Small intestine (tissue), 16 donors: ENCODE measurements at places on chromosomes 6 and 20.

DNA sequence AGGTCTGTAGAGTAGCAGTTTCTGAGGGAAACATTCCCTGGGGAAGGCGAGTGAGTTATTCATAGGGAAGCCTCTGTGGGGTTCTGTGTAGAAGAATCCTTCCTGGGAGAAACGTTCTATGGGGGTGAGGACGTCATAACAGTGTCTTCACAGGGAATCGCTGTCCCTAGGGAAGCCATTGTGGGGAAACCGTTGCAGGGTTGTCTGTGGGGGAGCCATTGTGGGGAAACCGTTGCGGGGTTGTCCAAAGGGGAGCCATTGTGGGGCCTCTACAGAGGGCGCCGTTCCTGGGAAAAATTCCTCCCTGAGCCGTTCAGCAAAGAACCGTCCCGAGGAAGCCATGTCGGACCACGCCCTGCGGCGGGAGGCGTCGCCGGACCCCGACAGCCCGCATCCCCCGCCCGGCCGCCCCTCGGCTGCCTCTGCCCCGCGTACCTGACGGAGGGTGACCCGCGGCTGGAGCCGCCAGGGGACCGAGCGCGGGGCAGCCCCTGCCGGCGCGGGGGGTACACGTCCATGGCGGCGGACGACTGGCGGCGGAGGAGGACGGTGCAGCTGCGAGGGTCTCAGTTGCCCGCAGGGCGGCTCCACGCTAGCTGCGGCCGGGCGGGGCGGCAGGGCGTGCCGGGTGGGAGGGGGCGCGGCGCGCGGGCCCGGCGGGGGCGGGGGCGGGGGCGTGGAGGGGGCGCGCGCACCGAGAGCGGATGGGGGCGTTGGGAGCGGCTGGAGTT is at the start of gene DNAAF9:
Gene DNAAF9 (minus strand): TSS at position 630 of the 731 bp plus-strand sequence. CDS start 112 bp downstream, at position 518.
- peak within 1 kb of the TSS; percentile 71 for H3K4me3 ChIP-seq
- H3K27ac ChIP-seq, result peak within 1 kb of the TSS; percentile 91

- no peak overlapping the region for H3K4me3 ChIP-seq
- no peak overlapping the region for H3K27ac ChIP-seq
- H3K36me3 ChIP-seq, result no peaks in the 10 kb centered on the region
- DNase-seq, result no peak
- H3K27me3 ChIP-seq, result no peaks in the 10 kb centered on the region
- H3K4me1 ChIP-seq, result no peaks in the 10 kb centered on the region
These were observed 34.2 kb upstream of the KAT14 start for GRCh38 chr20:18103497-18103896.

GRCh38 chr20:53804920-53805894 is 211.6 kb upstream of the ZNF217 start:
- H3K4me1 ChIP-seq, result peaks cover 1% of the 10 kb centered on the region
- no peak overlapping the region for H3K27ac ChIP-seq
- no peak for DNase-seq
- no peaks in the 10 kb centered on the region for H3K36me3 ChIP-seq

GRCh38 chr6:14031516-14031915 is 86.1 kb upstream of the CD83 start:
- no peak for DNase-seq
- H3K27ac ChIP-seq, result no peak overlapping the region
- no peaks in the 10 kb centered on the region for H3K36me3 ChIP-seq
- peaks cover 8% of the 10 kb centered on the region for H3K27me3 ChIP-seq
- no peak overlapping the region for H3K4me3 ChIP-seq
- no peaks in the 10 kb centered on the region for H3K4me1 ChIP-seq
